ENCODE measurements at places on chromosomes 7 and 10.

- no peak for DNase-seq
These were observed 20.5 kb upstream of the GPR26 start for GRCh38 chr10:123645615-123646014.

GRCh38 chr10:78742730-78743615, 325.8 kb upstream of the ZMIZ1 start:
- peak; percentile 96 for DNase-seq

GRCh38 chr7:65750511-65751344, 122.1 kb upstream of the VKORC1L1 start:
- DNase-seq, result peak; percentile 98

GRCh38 chr7:29041991-29042390, 83.9 kb upstream of the TRIL start:
- no peak for DNase-seq

DNA sequence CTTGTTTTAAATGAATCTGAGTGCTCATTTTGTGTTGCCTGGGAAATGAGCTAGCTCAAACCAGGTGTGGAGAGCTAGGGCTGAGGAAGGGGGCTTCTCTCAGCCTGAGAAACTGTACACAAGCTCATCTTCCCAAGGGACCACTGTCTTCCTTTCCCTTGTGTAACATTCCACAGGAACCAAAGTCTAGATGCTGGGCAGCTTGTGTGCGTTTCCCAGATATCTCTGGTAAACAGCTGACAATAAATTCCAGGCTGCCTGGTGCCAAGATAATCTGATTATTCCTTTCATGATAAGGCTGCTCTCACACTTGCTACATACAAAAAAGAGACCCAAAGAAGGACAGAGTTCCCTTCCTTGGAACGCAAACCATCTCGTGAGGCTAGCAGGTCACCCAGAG, 33.1 kb upstream of the MKLN1 start:
- DNase-seq, result no peak

DNA sequence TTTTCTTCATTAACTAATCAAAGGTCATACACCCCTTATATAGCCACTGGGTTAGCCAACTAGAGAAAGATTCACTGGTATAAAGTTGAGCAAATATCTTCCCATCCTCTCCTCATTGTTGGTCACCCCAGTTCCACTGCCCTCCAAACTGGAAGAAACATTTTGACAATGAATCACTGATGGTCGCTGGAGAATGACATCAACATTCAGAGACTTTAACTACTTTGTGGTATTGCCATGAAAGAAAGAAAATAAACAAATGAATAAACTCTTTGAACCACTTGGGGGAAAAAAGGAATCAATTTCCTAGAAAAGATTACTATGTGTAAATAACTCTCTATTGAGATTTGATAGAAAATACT, 23.4 kb downstream of the HYCC1 start:
- DNase-seq, result no peak

- DNase-seq, result no peak
These were observed 24.7 kb downstream of the NOD1 start for GRCh38 chr7:30453921-30454320.

DNA sequence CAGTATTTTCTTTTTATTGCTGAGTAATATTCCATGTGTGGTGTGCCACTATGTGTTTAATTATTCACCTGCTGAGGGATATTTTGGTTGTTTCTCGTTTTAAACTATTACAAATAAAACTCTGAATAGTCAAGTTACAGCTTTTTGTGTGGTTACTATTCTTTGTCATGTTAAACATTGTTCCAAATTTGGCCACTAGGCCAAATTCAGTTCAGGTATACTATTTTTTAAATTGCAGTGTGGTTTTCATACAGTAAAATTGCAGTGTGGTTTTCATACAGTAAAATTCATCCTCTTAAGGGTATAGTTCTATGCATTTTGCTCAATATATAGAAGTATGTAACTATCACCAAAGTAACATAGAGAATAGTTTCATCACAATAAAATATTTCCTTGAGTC, 97.4 kb upstream of the FAM3C start:
- DNase-seq, result no peak

DNA sequence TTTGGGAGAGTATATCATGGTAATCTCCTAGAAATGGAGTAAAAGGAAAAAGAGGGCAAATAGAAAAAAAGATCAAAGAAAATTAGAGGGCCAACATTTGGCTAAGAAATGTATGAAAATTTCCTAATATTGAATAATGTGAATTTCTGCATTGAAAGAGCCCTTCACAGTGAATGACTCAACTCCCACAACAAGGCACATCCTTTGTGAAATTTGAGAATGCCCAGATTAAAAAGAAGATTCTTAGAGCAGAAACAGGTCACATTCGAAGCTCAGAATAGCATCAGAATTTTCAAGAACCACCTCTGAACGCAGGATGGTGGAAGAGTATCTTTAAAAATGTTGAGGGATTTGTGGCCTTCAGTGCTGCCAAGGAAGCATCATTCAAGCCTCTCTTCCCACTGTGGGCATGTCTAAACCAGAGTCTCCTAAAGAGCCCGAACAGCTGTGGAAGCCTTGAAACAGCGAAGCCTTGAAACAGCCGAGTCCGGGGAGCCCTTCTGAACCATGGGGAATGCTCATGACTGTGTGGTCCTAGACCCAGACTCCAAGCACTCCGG, 43.6 kb downstream of the GUSB start:
- no peak for DNase-seq

DNA sequence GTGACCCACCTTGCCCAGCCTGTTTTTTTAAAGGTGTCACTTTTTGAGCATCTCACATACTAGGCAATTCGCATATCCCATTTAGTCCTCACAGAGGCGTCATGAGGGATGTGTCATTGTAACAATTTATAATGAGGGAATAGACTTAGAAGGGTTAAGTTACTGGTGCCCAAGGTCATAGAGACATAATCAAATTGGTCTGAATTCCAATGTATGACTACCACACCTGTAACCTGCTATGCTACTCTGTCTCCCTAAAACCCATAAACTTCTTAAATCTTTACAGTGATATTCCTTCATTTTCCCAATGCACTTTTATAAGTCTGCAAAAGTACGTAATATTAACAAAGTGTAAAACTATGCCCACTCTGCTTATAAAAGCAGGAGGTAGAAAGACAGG, 7.1 kb downstream of the ZMYND11 start:
- no peak for DNase-seq

DNA sequence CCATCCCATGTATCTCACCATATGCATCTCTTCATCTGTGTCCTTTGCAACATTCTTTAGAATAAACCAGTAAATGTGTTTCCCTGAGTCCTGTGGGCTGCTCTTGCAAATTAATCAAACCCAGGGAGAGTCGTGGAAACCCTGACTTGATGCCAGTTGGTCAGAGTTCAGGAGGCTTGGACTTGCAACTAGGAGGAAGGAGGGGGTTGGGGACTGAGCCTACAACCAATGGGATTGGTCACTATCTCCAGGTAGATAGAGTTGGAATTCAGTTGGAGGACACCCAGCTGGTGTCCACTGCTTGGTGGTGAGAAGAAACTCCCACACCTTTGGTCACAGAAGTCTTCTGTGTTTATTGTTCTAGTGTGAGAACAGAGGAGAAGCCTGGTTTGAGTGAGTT, 38.3 kb upstream of the PRKCQ start:
- no peak for DNase-seq

GRCh38 chr7:28260969-28261368, 80.4 kb upstream of the JAZF1 start:
- DNase-seq, result no peak

GRCh38 chr10:120039826-120040225, 147.3 kb downstream of the SEC23IP start:
- no peak for DNase-seq

- DNase-seq, result no peak
These were observed 2.1 kb downstream of the SNX10 start for GRCh38 chr7:26293569-26294308.

GRCh38 chr7:90298145-90299038, 22.7 kb downstream of the FAM237B start:
- peak; percentile 82 for DNase-seq

DNA sequence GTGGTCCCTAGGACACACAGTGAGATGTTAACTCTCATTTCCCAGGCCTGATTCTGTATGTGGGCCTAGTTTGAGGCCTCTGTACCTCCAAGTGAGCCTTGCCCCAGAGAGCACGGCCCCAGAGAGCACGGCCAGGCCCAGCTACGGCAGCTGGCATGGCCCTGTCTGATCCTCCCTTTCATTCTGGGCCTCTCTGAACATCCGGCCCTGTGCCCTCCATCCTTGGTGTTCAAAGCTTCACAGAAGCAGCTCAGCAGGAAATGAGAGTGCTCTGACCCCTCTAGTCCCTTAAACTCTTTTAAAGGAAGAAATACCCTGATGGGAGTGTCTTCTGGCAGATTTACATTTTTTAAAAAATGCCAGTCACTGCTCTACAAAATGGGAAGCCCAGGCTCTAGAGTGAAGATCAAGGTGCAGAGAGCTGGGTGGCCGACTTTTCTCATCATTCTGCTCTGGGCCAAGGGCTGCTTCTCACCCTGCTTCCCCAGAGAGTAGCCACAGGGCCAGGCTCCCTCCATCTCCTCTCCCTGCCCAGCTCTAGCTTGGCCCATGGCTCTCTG, 171.9 kb downstream of the RPS24 start:
- no peak for DNase-seq

DNA sequence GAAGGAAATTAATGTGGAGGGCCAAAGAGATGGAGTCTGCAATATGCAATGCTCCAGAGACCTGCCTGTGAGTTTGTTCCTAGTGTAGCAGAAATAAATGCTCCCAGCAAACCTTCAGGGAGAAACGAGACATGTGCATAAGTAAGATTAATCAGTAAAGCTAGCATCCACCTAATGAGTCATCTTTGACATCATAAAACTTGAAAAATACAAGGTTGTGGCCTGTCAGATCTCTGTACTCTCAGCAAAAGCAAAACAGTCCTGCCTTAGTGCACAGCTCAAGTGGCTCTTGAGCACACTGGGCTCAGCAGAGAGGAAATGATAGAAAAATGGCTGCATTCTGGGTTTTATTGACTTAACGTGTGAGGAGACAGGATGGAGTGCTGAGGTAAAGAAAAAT, 32.5 kb upstream of the ERCC6 start:
- DNase-seq, result peak; percentile 89

- DNase-seq, result no peak
These were observed 23.9 kb downstream of the EBLN1 start for GRCh38 chr10:22193945-22194344.

GRCh38 chr7:21454906-21455305, 27.0 kb downstream of the SP4 start:
- DNase-seq, result no peak

DNA sequence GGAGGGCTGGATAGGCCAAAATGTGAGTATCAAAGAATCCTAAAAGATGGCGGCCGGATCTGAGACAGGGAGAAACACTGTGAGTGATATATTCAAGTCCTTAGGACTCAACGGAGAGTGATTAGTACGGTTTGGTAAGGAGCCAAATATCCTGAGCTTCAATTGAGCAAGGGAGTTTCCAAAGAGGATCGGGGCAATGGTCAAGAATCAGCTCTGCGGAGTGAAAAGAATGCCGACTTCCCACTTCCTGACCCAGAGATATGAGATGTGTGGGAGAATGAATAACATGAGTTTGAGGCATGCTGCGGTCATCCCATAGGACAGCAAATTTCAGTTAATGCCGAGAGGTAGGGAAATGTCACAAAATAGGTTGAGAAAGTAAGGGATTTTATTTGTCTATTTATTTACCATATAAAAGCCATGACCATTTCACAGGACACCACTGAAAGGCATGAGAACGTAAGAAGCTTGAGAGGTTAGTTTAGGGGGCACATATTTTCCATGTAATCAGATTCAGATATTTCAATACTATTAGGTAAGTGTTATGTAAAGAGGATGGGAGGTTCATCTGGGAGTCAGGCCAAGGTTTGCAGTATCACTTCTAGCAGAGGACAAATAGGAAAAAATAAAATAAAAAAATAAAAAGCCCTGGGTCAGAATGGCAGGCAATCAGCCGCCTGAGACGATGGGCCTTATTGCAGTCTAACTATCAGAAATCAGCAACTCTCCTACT, 165.6 kb downstream of the HGF start:
- no peak for DNase-seq

DNA sequence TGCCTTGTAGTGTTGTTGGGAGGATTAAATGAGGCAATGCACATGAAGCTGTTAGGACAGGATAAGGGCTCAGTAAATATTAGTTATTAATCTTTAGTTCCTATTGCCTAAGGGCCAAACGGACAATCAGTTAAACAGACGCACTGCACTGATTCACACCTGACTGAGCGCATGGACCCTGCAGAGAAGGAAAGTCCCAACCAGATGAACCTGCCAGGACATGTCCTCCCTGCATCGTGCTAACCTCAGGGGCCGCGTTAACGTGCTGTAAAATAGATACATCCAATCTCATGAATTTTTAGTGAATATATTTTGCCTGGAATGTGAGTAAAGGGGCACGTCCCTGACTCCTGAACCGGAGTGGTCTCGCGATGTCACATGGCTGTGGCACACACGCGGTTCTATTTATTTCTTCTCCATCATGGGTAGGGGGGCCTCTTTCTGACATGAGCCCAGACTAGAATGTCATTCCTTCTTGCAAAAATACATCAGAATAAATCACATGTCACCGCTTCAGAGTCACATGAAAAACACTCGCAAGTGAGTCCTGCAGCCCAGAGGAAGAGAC, 12.3 kb downstream of the ADARB2 start:
- DNase-seq, result no peak

GRCh38 chr7:124033095-124033806, 384 bp upstream of the TMEM229A start:
- peak; percentile 69 for DNase-seq

DNA sequence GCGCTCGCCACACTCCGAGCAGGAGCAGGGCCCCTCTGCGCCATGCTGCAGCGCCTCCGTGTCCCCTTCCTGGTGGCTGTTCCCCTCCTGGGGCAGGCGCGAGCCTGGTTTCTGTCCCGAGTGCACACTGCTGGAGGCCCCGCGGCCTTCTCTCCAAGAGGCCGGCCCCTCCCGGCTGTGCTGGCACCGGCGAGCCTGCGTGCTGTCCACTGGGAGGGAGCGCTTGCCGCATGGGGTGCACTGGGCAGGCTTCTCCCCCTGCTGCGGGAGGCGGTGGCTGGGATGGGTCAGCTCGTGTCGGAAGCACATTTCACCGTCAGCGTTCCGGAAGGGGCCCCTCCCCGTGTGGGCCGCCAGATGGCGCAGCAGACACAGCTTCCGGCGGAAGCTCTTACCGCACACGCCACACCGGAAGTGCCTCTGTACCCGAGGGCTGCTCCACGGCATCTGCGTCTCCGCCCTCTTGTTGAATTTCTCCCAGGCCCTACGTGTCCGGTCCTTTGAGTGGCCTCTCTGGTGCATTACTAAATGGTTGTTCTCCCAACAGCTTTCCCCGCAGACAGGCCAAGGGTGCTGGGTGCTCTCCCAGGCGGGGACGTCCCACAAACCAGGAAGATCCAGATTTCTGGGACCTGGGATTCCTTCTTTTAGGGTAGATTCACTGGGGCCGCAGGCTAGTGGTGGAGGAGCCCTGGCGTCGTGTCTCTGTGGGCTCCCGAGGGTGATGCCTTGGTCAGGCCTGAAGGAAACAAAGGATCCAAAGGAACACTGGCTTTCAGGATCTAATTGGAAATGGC, 18.7 kb downstream of the ZNF786 start:
- peak; percentile 26 for DNase-seq

DNA sequence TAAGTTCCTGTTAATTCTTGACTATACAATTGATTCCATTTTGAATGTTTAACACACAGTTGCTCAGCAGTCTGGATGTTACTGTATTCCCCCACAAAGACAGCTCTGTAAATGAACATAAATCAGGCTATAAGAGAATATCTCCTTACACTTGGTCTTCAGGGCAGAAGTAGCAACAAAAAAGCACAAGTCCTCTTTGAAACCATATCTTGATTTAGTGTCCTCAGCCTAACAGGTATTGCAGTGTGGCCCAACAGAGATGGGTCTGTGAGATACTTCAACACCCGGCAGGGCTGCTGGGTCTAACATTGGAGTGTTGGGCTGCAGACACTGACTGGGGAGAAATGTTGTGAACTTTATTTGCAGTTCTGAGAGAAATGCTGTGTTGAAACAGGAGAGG, 75.8 kb downstream of the CUL1 start:
- DNase-seq, result no peak
